ENCODE measurements at places on chromosomes 16 and 17. TPM values are rescaled to one million over a fixed set of nuclear protein-coding genes. Genes with fewer than 3 reads are reported as not detected.

The HSD3B7 gene
- total RNA-seq, result 2.0 TPM

The ABCC3 gene
- not detected for total RNA-seq

DNA sequence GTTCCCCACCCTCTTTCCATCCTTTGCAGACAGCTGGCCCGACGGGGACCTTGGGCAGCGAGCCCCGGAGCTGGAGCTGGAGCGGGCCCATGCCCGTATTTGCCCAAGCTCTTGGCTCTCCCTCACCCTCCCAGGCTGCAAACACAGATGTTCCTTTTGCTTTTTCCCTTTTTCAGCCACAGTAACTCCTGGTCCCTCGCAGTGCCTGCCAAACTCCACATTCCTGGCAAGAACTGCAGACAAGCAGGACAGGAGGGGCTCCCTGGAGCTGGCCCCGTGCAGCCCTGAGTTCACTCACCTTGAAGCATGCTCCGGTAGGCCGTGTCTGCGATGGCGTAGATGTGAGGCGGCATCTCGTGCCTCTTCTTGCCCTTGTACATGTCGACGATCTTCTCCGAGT lies 33.9 kb downstream of the MYH11 start:
- H3K27ac ChIP-seq, result no peak overlapping the region
- H3K36me3 ChIP-seq, result no peaks in the 10 kb centered on the region
- no peaks in the 10 kb centered on the region for H3K4me1 ChIP-seq
- no peak overlapping the region for H3K4me3 ChIP-seq

- H3K36me3 ChIP-seq, result no peaks in the 10 kb centered on the region
- DNase-seq, result peak; percentile 25
- H3K27me3 ChIP-seq, result peaks cover under 1% of the 10 kb centered on the region
- H3K4me3 ChIP-seq, result no peak overlapping the region
- no peak overlapping the region for H3K27ac ChIP-seq
Observed at GRCh38 chr16:56789360-56789759, 59.4 kb downstream of the NUP93 start.

DNA sequence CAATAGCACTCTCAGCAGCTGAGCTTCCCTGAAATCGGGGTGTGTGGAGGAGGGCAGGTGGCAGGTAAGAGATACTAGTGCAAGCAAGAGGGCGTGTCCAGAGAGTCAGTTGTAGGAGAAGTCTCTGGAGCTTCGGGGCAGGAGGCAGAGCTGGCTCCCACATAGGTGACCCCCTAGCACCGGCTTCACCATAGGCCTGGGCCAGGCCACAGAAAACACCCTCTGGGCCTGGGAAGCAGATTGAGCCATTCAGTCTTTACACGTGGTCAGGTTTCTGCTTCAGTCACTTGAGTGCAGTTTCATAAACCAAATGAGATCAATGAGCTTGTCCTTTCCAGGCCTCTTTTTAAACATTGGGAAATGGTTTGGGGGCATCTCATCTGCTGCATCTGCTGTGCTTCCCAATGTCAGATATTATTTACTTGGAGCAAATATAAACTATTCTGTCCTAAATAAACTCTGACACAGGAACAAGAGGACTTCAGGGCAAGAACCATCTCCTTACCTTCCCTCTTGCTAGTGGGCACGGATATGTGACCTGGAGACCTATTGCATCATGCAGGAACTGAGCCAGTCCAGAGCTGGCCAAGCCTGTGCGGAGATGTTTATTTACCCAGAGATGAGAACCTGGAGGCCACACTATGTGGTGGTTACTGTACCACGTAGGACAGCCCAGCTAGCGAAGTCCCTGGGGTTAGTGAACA lies 16.1 kb downstream of the CCR7 start:
- H3K4me3 ChIP-seq, result peak overlapping the region; percentile 55
- peaks cover 5% of the 10 kb centered on the region for H3K27me3 ChIP-seq
- no peaks in the 10 kb centered on the region for H3K36me3 ChIP-seq
- peaks cover 26% of the 10 kb centered on the region for H3K4me1 ChIP-seq

GRCh38 chr16:11748404-11749254 lies 6.0 kb upstream of the TXNDC11 start:
- H3K4me3 ChIP-seq, result peak overlapping the region; percentile 0
- DNase-seq, result no peak
- H3K4me1 ChIP-seq, result no peaks in the 10 kb centered on the region
- H3K36me3 ChIP-seq, result peaks cover 7% of the 10 kb centered on the region

GRCh38 chr17:47204722-47205418 lies 4.3 kb upstream of the MYL4 start:
- no peaks in the 10 kb centered on the region for H3K36me3 ChIP-seq
- H3K4me1 ChIP-seq, result peaks cover 28% of the 10 kb centered on the region
- DNase-seq, result no peak
- peak overlapping the region; percentile 2 for H3K4me3 ChIP-seq
- peak overlapping the region; percentile 5 for H3K27ac ChIP-seq
- peaks cover 3% of the 10 kb centered on the region for H3K27me3 ChIP-seq

DNA sequence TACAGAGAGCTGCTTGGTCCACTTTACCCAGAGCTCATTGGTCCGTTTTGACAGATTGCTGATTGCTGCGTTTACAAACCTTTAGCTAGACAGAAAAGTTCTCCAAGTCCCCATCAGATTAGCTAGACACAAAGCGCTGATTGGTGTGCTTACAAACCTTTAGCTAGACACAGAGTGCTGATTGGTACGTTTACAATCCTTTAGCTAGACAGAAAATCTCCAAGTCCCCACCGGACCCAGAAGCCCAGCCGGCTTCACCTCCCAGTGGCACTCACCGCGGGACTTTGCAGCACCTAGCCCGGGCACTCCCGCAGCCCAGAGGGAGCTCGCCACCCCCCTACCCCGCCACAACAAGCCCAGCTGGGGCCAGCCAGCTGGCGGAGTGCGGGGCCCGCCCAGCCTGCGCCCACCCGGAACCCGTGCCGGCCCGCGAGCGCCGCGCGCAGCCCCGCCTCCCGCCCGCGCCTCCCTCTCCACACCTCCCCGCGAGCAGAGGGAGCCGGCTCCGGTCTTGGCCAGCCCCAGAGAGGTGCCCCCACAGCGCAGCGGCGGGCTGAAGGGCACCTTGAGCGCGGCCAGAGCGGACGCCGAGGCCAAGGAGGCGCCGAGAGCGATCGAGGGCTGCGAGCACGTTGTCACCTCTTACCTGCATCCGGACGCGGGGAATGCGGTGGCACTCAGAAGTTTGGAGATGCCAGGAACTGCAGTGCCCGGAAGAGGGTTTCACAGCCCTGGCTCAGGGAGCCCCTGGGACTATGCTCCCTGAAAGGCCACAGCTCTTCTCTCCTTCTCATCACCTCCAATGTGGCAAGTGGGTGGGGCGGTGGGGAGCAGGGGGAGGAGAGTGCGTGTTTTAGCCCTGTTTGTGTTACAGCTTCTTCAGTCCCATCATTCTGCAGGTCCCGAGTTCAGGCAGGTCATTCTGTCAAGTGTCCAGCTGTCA lies 1504.5 kb downstream of the CDH11 start:
- peak overlapping the region; percentile 74 for H3K4me3 ChIP-seq
- DNase-seq, result peak; percentile 37
- no peaks in the 10 kb centered on the region for H3K36me3 ChIP-seq

DNA sequence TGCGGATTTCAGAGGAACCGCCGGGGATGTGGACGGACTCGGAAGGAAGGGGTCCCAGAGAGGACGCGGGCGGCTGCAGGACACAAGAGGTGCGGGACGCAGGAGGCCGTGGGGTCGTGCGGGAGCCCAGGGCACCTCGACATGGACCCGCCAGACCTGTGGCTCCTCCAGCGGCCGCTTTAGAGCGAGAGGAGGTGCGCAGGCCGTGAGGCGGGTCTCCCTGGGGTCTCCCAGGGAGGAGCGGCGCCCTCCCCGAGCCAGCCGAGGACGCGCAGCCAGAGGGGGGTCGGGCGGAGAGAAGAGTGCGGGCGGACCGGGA lies 6.8 kb upstream of the FLYWCH1 start:
- H3K27ac ChIP-seq, result peak overlapping the region; percentile 94
- no peaks in the 10 kb centered on the region for H3K27me3 ChIP-seq
- peak; percentile 74 for DNase-seq
- no peaks in the 10 kb centered on the region for H3K36me3 ChIP-seq
- peak overlapping the region; percentile 94 for H3K4me3 ChIP-seq

The AXIN1 gene
- total RNA-seq, result 16.4 TPM

The TBC1D3K gene
- total RNA-seq, result not detected

GRCh38 chr17:28763804-28764266 lies 20.0 kb downstream of the TRAF4 start:
- H3K4me3 ChIP-seq, result no peak overlapping the region
- H3K36me3 ChIP-seq, result no peaks in the 10 kb centered on the region
- no peaks in the 10 kb centered on the region for H3K27me3 ChIP-seq
- no peak overlapping the region for H3K27ac ChIP-seq
- peak; percentile 79 for DNase-seq

- H3K27ac ChIP-seq, result no peak overlapping the region
- no peaks in the 10 kb centered on the region for H3K36me3 ChIP-seq
- peaks cover 13% of the 10 kb centered on the region for H3K4me1 ChIP-seq
- H3K27me3 ChIP-seq, result peaks cover 3% of the 10 kb centered on the region
- H3K4me3 ChIP-seq, result no peak overlapping the region
- DNase-seq, result no peak
Observed at GRCh38 chr16:3087243-3088235, 11.6 kb downstream of the ZSCAN10 start.

- H3K36me3 ChIP-seq, result no peaks in the 10 kb centered on the region
- H3K4me1 ChIP-seq, result peaks cover 13% of the 10 kb centered on the region
- H3K4me3 ChIP-seq, result peak overlapping the region; percentile 87
- peak overlapping the region; percentile 75 for H3K27ac ChIP-seq
- H3K27me3 ChIP-seq, result peaks cover 2% of the 10 kb centered on the region
- no peak for DNase-seq
Observed at GRCh38 chr17:18858567-18859245, 775 bp downstream of the PRPSAP2 start.

The BCL7C gene
- 24.0 TPM for total RNA-seq

- no peaks in the 10 kb centered on the region for H3K4me1 ChIP-seq
- H3K36me3 ChIP-seq, result no peaks in the 10 kb centered on the region
- no peak for DNase-seq
- H3K27ac ChIP-seq, result no peak overlapping the region
- H3K27me3 ChIP-seq, result peaks cover 2% of the 10 kb centered on the region
Observed at GRCh38 chr17:151004-151403, 13.6 kb downstream of the SCGB1C2 start.

GRCh38 chr17:79338604-79339003 lies 264.0 kb downstream of the ENGASE start:
- peaks cover 20% of the 10 kb centered on the region for H3K27me3 ChIP-seq
- H3K27ac ChIP-seq, result no peak overlapping the region
- no peak for DNase-seq
- H3K36me3 ChIP-seq, result no peaks in the 10 kb centered on the region
- H3K4me3 ChIP-seq, result no peak overlapping the region
- peaks cover 34% of the 10 kb centered on the region for H3K4me1 ChIP-seq

The SLX1B gene
- total RNA-seq, result 33.6 TPM

The PRMT7 gene
- 62.7 TPM for total RNA-seq

DNA sequence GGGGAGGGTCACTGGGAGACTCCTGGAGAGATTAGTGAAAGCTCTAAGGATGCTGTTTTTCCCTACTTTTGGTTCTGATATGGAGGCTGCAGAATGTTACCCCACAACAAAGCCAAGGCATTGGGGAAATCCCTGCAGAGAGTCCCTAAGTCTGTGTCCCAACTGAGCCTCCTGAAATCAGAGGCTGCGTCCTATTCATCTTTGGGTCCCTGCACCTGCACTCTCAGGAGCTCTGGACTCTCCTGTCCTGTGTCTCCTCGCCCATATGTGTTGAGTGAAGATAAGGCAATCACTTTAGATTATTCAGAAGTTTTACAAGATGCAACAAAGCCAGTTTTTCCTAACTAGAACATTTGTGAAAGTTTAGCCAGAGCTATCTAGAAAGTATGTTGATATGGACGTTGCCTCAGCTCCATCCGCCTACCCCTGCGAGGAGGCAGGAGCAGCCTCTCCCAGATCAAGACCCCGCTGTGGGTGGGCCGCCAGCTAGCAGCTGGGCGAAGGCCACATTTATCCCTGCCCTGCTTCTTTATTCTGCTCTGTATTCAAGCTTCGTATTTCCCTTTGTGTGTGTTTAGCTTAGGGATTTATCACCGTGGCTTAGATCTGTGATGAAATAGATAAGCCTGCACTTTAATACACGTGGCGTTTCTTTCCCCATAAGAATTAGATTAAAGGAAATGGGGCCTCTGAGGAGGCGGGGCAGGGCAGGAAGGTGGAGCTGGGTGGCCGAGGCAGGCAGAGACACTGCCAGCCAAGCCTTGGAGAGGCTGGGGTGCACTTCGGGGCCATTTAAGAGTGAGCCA lies 37.4 kb downstream of the SHISA6 start:
- no peaks in the 10 kb centered on the region for H3K36me3 ChIP-seq
- no peaks in the 10 kb centered on the region for H3K4me1 ChIP-seq
- no peaks in the 10 kb centered on the region for H3K27me3 ChIP-seq
- H3K4me3 ChIP-seq, result no peak overlapping the region

The TP53TG3 gene
- total RNA-seq, result not detected

The KRT36 gene
- not detected for total RNA-seq

DNA sequence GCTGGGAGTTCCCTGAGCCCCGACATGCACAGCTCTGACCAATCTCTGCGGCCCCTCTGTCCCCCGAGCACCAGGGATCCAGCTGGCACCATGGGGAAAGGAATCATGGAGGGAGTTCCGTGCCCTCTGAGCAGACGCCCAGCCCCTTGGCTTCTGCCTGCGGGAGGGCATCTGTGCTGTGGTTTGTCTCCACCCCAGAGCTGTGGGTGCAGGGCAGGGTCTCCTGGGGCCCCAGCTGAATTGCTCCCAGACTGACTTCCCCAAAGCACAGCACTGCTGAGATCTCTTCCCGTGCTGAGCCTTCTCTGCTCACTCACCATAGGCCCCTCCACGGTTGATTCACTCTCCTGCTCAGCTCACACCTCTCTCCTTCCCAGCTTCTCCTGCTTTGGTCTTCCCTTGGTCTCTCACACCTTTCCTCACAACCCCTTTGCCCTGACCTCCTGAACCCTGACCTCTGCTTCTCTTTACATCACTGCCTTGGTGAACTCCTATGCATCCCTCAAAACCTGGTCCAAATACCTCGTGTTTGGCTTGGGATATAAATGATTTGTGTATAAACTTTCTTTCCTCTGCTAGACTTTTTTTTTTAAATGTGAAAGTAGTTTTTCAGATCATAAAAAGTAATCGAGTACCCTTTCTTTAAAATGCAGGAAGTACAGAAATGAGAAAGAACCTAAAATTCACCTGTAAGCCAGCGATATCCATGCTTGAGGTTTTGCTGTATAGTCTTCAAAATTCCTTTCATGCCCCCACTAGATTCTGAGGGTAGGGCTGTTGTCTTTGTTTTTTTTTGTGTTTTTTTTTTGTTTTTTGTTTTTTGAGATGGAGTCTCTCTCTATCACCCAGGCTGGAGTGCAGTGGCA lies 265.3 kb downstream of the SEC14L1 start:
- peak overlapping the region; percentile 43 for H3K4me3 ChIP-seq
- peaks cover 5% of the 10 kb centered on the region for H3K36me3 ChIP-seq
- no peak overlapping the region for H3K27ac ChIP-seq
- peaks cover 14% of the 10 kb centered on the region for H3K4me1 ChIP-seq
- peaks cover 8% of the 10 kb centered on the region for H3K27me3 ChIP-seq
- DNase-seq, result no peak

- peaks cover 2% of the 10 kb centered on the region for H3K4me1 ChIP-seq
- no peaks in the 10 kb centered on the region for H3K36me3 ChIP-seq
- H3K27ac ChIP-seq, result no peak overlapping the region
Observed at GRCh38 chr17:44965481-44966234, 2.4 kb downstream of the C1QL1 start.

The SCN4A gene
- total RNA-seq, result 7.9 TPM

Data from glutamatergic neuron (in vitro differentiated cells).